ENCODE measurements at places on chromosomes 2 and 18. TPM values are rescaled to one million over a fixed set of nuclear protein-coding genes. Genes with fewer than 3 reads are reported as not detected.

DNA sequence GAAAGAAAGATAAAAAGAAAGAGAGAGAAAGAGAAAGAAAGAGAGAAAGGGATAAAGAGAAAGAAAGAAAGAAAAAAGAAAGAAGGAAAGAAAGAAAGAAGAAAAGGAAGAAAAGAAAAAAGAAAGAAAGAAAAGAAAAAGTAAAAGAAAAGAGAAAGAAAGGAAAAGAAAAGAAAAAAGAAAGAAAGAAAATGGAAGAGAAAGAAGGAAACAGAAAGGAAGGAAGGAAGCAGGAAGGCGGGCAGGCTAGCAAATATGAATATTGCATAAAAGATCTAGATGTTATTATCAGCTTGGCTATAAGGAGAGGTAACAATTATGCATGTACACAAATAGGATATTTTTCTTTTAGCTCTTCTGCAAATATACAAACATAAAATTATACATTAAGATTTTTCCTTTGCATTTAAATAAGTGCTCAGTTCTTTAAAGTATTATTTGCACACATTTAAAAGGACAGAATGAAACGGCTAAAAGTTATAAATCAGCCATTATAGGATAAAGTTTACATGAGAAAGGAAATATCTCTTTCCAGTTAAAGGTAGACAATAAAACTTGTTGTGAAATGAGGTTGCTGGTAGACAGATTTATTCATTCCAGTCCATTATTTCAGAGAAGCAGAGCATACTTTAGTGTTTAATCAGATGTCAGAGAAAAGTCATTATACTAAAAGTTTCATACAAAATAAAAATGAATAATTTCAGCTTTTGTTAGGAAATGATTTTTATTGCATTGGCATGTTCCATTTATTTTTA, 511.4 kb downstream of the KCNJ3 start:
- H3K27me3 ChIP-seq, result no peaks in the 10 kb centered on the region
- no peak overlapping the region for H3K4me3 ChIP-seq
- no peak for DNase-seq
- no peak overlapping the region for H3K27ac ChIP-seq

Gene IAH1
- polyA plus RNA-seq, result 0.04 TPM

Gene RGPD6
- polyA plus RNA-seq, result 0.94 TPM

DNA sequence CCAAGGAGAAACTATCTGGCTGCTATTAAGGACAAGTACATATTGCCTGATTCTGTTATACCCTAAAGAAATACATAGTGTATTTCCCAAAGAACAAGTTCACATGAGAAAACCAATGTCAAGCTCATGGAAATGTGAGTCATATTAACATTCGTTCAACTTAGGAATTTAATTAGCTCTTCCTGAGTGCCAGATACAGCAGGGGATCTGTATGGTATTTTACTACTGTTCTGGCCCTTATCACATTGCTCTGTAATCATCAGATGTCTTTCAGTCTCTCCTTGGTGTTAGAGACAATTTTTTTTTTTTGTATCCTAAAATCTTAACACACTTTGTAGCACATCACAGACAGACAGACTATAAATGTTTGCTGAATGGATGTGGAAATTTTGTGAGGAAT, 395.0 kb upstream of the CRIM1 start:
- H3K36me3 ChIP-seq, result no peaks in the 10 kb centered on the region
- DNase-seq, result no peak
- no peak overlapping the region for H3K27ac ChIP-seq

DNA sequence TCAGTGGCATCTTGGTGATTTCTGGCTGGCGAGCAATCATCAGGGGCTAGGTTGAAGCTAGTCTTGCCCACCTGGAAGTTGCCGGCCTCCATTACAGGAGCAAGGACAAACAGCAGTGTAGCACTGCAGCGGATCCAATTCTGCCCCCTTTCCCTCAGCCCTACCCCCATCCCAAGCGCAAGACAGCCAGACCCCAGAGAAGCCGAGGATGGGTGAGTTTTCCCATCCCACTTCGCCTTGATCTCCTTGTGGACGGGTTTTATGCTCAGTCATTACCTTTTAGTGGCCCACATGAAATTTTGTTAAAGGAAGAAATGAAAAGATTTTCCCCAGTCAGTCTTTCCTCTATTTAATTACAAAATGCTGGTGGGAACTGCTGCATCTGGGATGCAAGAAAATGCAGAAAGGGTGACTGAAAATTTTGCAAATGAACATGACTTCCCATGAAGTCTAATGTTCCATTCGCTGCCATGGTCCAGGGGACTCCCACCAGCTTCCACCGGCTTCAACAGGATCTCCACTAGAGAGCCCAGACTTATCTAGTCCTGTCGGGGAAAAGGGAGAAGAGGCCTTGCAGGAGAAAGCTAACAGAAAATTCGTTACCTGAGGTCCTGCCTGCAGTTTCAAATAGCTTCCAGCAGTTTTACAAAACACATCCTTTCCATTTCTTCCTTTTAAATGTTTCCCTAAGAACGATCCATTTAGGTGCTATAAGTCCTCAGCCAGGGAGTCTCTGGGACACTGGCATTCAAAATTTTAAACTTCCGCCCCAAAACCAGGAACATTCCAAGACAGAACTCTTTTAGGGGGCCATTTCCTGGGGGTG, 1.9 kb upstream of the HOXD9 start:
- peaks cover 32% of the 10 kb centered on the region for H3K4me1 ChIP-seq
- DNase-seq, result no peak
- H3K27ac ChIP-seq, result no peak overlapping the region
- peaks cover 86% of the 10 kb centered on the region for H3K27me3 ChIP-seq

Gene GRB14
- polyA plus RNA-seq, result not detected

DNA sequence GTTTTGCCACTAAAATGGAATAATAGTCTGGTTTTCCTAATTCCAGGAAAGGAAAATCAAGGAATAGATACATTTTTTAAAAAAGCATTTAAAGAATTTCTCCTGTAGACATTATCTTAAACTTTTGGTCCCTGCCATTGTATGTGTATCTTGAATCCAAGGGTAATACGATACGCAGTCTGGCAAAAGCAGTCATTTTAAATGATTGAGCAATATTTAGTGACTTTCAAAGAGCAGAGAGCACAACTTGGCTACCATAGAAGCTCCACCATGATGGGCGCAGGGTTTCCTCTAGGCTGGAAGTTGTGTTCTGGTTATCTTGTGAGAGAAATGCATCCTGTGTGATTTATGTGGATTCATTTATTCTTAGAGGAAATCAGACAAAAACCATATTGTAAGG, 92.9 kb downstream of the NEDD4L start:
- H3K36me3 ChIP-seq, result no peaks in the 10 kb centered on the region
- no peaks in the 10 kb centered on the region for H3K27me3 ChIP-seq
- no peak overlapping the region for H3K4me3 ChIP-seq
- H3K4me1 ChIP-seq, result peaks cover 6% of the 10 kb centered on the region

Gene ACVR1C
- 0.03 TPM for polyA plus RNA-seq

DNA sequence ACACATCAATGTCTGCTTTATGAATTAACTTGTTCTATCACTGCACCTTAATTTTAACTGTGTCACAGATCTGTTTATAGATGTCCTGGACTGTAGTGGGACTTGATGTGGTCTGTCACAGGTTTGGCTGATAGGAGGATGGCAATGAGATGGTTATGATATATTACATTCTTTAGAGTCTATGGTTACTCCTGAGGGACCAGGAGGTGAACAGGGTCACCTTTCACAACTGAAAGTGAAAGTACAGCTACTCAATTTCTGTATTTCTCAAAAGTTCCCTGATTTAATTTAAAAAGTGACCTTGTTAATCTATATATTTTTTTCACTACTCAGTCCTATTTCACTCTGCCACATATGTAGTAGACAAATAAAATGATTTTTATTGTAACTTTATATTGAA, 1284.1 kb upstream of the GYPC start:
- H3K27ac ChIP-seq, result no peak overlapping the region
- H3K4me3 ChIP-seq, result no peak overlapping the region
- H3K4me1 ChIP-seq, result no peaks in the 10 kb centered on the region
- H3K27me3 ChIP-seq, result no peaks in the 10 kb centered on the region

Gene KATNAL2
- 0.48 TPM for polyA plus RNA-seq

Gene WNT10A
- polyA plus RNA-seq, result not detected

- peaks cover 5% of the 10 kb centered on the region for H3K36me3 ChIP-seq
- DNase-seq, result no peak
- H3K27me3 ChIP-seq, result no peaks in the 10 kb centered on the region
These were observed 42.5 kb downstream of the PIGN start for GRCh38 chr18:62144338-62144737.

Gene ALKAL2
- polyA plus RNA-seq, result not detected

DNA sequence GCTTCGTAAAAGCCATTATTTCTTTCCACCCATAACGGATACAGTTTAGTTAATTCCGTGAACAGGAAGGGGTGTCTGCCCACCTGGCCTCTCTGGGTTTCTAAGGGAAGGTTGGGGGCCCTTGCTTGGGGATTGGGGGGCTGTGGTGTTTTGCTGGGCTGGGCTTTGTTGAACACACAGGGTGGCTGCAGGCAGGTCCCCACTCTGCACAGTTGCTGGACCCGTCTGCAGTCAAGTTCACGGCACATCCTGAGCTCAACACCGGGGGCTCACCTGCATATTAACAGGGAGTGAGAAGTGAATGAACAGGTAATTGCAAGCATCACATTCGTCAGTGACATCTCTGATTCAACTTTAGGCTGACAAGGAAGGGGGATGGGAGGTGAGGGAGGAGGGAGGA, 109.0 kb downstream of the ZNF516 start:
- DNase-seq, result no peak
- H3K4me3 ChIP-seq, result no peak overlapping the region
- H3K4me1 ChIP-seq, result no peaks in the 10 kb centered on the region
- peaks cover 22% of the 10 kb centered on the region for H3K27me3 ChIP-seq

DNA sequence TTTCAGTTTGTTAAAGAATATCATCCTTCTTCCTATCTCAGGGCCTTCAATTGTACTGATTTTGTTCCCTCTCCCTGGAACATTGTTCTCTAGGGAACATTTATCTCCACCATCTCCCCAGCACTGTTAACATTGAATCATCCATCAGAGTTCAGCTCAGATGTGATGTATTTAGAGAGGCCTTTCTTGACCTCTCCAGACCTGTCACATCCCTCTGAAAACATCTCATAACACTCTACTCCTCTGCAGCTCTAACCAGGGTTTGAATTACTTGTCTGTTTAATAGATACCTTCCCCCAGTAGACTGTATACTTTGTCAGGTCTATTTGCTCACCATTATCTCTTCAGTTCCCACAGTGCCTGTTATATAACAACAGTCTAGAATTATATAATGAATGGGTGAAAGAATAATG, 98.6 kb downstream of the GALNT1 start:
- DNase-seq, result no peak
- H3K27ac ChIP-seq, result no peak overlapping the region
- H3K27me3 ChIP-seq, result no peaks in the 10 kb centered on the region
- H3K4me3 ChIP-seq, result no peak overlapping the region

GRCh38 chr2:163505281-163505680, 230.5 kb downstream of the FIGN start:
- no peaks in the 10 kb centered on the region for H3K27me3 ChIP-seq
- H3K27ac ChIP-seq, result no peak overlapping the region
- no peaks in the 10 kb centered on the region for H3K36me3 ChIP-seq
- DNase-seq, result no peak
- no peak overlapping the region for H3K4me3 ChIP-seq
- H3K4me1 ChIP-seq, result no peaks in the 10 kb centered on the region

Gene ERICH2
- 1.8 TPM for polyA plus RNA-seq

Gene YES1
- 77.8 TPM for polyA plus RNA-seq

Gene FAM237A
- not detected for polyA plus RNA-seq

DNA sequence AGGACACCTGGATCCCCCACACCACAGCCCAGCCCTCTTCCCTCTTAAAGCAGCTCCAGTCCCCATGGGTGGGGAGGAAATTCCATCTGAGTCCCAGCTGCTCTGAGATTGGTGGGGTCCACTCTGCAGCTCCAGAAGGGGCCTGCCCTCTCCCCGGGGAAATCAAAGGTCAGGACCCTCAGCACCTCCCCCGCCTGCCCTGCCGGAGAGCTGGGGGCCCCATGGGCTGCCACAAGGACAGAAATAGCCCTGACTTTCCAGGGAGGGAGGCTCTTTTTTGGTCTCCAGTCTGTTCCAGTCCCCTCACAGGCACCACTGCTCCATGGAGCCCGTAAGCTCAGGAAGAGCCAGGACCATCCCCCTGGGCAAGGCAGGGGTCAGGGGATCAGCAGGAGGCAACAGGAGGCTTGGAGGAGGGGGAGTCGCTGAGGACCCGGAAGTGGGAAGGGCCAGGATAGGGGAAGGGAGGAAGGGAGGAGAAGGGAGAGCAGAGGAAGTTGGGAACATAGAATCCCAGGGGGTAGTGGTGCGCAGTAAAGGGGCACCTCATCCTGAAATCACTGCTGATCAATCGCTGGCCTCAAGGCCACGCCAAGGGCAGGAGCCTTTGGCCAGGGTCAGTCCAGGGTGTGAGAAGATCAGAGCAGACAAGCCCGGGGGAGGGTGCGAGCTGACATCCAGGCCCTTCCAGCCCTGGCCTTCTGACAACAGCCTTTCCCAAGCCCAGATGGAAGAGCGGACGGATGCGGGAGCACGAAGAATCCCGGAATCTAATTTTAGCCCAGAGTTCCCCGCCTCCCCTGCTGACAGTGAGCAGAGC, 7.6 kb downstream of the ADRA2B start:
- H3K4me1 ChIP-seq, result no peaks in the 10 kb centered on the region
- no peak overlapping the region for H3K4me3 ChIP-seq
- peaks cover 51% of the 10 kb centered on the region for H3K27me3 ChIP-seq

DNA sequence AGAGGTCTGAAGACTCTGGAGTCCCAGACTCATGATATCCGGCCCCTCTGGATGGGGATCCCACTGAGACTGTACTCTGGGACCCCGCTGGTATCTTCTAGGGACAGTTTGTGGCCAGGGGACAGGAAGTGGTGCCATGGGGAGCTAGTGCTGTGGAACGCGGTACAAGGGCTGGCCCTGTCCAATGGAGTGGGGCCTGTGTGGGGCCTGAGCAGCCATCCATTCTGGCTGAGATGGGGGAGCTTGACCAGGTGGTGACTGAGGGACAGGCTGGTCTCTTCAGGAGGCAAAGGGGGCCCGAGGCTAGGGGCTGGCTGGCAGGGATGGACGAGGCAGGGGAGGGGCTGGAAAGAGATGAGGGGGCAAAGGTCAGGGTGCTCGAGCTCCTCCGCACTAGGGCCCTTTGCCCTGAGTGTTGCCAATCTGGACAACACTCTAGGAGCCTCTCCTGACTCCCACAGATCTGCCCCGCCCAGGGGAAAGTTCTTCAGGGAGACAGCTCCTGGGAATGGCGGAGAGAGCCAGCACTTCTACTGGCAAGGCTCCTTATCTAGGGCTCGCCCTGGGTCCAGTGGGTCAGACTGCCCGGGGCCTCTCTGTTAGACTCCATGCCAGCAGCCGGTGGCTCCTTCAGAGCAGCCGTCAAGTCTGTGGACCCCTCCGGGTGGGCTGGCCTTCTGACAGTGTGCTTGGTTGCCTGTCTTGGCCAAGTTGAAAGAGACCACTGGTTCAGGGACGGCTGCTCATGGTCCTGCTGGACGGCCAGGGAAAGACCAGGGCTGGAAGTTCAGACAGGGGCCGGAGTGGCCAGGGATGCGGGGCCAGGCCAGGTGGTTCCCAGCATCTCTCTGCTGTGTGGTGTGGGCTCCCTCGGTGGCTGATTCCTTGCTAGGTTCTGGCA, 12.3 kb downstream of the MALL start:
- H3K27ac ChIP-seq, result no peak overlapping the region
- DNase-seq, result no peak
- no peak overlapping the region for H3K4me3 ChIP-seq
- no peaks in the 10 kb centered on the region for H3K4me1 ChIP-seq
- H3K27me3 ChIP-seq, result no peaks in the 10 kb centered on the region
- no peaks in the 10 kb centered on the region for H3K36me3 ChIP-seq
